ENCODE measurements at places on chromosomes 16 and 17.

GRCh38 chr16:56192986-56193945, 2.0 kb downstream of the GNAO1 start:
- DNase-seq: no peak

DNA sequence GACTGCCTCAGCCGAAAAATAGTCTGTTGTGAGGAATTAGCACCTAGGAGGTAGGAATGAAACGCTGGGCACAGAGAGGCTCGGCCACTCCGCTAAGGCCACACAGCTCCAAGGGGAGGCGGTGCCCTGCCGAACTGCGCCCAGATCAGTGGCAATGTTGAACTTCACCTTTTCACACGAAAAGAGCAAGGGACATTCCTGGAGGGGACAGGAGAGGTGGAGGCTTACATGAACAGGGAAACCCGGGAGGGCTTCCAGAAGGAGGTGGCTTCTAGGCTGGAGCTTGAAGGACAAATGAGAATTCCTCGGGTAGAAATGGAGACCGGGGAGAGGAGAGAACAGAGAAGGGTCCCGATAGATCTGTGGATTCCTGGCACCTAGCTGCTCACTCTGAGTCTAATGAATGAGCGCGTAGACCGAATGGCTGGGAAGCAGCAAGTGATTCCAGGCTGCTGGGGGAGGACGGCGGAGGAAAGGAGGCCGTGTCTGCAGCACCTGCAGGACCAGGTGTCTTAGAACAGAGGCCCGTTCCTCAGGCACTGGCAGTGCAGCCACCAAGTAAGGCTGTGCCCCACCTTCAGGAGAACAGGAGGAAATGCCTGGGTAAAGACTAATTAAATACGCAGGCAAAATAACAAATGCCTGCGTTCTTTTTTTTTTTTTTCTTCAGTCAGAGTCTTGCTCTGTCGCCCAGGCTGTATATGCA, 722 bp upstream of the SLC38A10 start:
- peak; percentile 85 for DNase-seq

DNA sequence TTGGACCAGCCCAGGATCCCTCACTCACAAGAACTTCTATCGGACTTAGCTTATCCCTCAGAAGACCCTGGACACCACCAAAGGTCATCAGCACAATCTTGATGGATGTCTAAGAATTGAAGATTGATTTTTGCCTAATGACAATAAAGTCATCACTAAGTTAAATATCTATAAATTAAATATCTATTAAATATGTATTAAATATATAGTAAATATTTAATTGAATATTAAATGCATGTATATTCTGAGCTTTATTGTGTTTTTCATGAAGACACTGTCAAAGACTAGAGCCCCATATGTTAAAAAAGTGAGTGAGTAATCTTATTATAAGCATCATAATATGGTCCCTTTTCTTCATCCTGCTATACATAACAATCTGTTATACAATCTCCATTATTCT, 751.1 kb downstream of the KCNJ2 start:
- DNase-seq: no peak

DNA sequence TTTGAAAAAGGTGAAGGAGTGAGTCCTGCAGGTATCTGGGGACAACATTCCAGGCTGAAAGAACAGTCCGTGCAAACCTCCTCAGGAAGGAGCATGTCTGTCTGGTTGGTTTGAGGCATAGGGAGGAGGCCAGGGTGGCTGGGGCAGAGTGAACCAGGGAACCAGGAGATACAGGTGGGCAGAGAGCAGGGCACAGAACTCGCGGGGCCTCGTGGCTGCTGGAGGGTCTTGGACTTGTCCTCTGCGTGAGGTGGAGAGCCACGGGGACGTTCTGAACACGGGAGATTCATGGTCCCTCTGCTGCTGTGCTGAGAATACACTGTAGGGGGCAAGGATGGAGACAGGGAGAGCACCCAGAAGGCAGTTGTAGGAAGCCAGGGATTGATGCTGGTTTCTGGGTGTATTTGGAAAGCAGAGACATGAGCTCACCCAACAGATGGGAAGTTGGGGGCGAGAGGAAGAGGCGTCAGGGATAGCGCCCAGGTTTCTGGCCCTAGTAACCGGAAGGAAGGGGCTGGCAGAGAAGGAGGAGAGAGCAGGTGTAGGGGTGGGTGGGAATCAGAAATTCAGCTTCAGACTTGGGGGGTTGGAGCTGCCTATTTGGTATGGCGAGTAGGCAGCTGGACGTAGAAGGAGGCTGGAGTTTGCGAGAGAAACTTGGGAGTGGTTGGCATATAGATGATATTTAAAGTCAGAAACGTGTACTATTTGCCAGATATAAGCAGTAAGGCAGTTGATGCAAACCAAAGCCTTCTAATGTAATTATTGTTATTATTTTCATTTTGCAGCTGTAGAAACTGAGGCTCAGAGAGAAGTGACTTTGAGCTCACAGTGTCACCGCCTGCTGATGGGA, at the start of gene CCL17:
Gene CCL17, plus strand, starts transcription at position 803 of the 853 bp plus-strand sequence. CDS start 9,166 bp downstream, outside the sequence.
- DNase-seq: no peak
